ENCODE measurements at places on chromosomes 2 and 18.

DNA sequence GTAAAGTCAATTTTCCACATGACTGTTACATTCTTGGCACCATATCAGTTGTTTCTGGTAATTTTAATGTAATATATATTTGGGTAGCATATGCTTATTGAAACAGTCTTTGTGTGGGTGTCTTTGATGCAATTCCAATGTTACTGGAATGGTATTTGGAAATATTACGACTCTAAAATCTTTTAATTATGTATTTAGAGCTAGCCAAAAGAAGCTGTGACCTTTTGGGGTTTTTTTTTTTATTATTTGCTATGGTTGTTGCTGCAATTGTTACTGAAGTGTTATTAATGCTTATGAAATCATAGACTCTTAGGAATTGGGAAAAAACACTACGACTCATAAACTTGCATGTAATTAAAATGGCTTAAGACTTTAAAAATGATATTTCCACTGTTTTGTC lies 95.9 kb downstream of the AOX1 start:
- no peak for DNase-seq

- DNase-seq, result peak; percentile 88
Measured at GRCh38 chr2:25286025-25286400, 55.7 kb downstream of the DNMT3A start.

GRCh38 chr2:232147440-232148077 lies 186.0 kb downstream of the DIS3L2 start:
- no peak for DNase-seq

DNA sequence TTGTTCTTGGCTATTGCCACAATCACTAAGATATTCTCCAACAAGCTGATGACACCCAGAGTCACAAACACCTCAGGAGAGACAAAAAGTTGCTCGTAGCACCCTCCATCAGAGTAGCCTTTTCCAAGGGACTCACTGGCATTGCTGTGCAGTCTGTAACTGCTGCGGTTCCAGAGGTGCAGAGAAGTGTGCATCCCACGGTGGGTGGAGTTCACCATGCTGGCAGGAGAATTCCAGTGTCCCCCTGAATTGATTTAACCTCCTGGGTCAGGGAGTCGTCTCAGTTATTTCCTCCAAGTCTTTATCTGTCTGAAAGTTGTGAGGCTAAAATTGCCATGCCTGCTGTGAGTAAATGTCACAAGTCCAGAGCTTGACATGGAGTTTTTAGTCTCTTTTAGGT lies 443 bp downstream of the MC4R start:
- no peak for DNase-seq
